ENCODE measurements at places on chromosomes 4 and X.

DNA sequence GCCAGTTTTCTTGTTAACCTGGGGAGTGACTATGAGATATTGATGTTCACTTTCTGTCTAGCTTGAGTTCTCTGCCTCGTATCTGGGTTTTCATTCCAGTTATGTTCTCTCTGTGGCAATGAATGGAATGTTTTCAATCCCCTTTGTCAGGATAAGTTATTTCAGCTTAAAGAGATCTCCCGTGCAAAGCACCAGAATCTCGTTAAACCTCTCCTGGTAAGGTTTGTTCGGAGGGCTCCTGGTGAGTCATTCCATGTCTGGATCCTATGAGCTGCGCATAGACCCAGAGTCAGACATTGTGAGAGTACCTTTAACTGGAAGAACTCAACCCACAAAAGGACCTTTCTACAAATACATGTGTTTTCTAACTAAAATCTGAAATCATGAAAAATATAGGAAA is 51.0 kb downstream of the KDR start:
- no peak for DNase-seq

- DNase-seq, result no peak
Observed at GRCh38 chr4:150904671-150905070, 110.4 kb downstream of the LRBA start.

GRCh38 chr4:128271551-128271950 is 16.1 kb downstream of the PGRMC2 start:
- no peak for DNase-seq

GRCh38 chr4:23161787-23162186 is 469.1 kb downstream of the GBA3 start:
- no peak for DNase-seq

- DNase-seq, result no peak
Observed at GRCh38 chrX:139877710-139878414, 55.0 kb downstream of the ATP11C start.

- DNase-seq, result no peak
Observed at GRCh38 chr4:83552083-83552482, 16.2 kb downstream of the GPAT3 start.

- no peak for DNase-seq
Observed at GRCh38 chr4:97978791-97979488, 164.3 kb downstream of the STPG2 start.

GRCh38 chrX:8126092-8126491 is 45.0 kb downstream of the VCX2 start:
- no peak for DNase-seq

DNA sequence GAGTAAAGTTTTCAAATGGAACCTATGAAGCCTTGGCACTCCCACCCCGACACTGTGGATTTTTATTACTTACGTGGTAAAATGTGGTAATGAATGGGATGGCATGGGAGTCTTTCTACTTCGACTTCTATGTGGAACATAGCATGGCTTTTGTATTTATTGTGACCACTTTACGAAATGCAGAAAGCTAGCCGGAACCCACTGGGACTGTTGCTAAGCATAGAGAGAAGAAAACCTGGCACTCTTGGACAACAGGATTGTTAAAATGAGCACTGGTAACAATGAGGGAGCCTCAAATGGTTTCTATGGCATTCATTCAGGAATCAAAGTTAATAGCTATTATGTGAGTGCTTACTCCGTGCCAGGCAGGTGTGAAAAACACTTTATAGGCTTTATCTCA is 113.3 kb downstream of the PDS5A start:
- no peak for DNase-seq

DNA sequence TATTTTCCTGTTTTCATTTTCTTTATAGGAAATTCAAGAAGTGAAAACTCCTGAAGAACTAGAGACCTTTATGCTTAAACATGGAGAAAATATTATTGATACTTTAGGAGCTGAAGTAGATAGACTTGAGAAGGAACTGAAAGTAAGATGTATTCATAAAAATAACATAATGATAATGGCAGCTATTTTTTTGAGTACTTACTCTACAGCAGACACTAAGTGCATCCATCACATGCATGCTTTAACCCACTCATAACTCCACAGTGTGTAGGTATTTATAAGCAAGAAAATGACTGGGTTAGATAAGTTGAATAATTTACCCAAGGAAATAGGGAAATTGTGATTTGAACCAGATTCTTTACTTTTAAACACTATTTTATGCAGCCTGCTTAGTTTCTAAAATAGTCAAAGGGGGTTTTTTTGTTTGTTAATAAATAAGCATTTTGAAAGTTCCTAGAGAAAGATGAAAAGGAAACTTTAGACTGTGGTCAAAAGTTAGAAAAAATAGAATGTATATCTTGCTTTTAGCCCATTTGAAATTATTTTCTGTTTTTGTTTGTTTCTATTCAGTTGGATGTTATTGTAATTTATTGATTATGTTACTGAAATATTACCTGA is 74.2 kb downstream of the BEND4 start:
- DNase-seq, result no peak

DNA sequence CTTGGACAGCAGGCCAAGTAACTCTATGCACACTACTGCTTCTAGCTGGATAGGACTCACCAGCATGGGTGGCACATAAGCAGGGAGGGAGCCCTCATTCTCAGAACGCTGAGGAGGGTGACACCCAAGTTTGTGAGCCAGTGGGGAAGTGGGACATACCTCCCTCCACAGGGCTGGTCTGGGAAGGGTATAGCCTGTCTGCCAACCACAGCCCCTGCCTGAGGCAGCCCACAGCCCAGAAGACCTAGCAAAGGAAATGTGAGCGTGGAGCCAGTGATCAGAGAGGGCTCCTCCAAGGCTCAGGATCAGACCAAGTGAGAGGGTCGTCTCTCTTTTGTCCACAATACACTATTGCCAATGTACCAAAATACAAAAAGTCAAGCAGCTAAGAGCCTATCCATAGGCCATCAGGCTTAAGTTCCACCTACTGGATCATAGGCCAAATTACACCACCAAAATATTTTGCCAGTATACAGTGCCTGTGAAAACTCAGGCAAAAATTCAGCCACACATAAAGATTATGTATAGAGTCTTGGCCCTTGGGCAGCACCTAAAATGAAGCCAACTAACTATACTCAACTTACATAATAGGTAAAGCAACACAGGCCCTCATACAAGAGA is 1203.1 kb downstream of the PCDH18 start:
- DNase-seq, result no peak

GRCh38 chr4:94976371-94977011 is 218.7 kb downstream of the BMPR1B start:
- no peak for DNase-seq

DNA sequence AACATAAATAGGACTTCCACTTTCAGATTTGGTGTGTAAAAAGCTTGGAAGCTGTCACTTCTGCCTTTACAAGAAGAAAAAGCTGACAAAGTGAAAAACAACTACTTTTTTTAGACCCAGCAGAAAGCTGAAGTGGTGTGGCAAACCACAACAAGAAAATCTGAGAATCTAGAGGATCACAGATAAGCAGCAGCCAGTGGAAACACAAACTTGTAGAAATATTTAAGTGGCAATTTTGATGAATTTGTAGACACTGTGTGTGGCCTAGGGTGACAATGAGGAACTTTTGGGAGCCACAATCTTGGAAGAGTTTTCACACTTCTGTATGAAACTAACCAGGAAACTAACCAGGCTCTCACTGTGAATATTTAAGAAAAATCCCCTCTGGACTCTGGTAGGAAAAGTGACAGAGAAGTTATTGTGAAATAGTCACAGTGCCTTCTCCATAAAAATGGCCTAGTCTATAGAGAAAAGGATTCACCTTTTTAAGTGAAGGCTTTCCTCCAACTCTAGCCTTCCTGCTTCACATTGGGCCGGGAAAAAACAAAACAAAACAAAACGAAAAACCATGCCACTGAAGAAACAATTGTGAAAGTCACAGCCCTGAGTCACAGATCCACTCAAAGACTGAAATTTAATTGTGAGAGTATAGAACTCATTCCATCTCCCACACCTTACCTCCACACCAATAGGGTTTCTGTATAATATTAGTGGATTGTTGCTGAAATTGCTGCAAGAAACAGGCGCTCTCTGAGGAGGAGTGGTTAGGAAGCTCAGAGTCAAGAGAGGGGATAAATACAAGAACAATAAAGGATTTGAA is 26.7 kb upstream of the GUCY1A1 start:
- DNase-seq, result no peak

GRCh38 chr4:82357640-82358039 is 16.2 kb downstream of the HNRNPD start:
- DNase-seq, result no peak

- no peak for DNase-seq
Observed at GRCh38 chrX:19613645-19614323, 98.5 kb upstream of the MAP3K15 start.

DNA sequence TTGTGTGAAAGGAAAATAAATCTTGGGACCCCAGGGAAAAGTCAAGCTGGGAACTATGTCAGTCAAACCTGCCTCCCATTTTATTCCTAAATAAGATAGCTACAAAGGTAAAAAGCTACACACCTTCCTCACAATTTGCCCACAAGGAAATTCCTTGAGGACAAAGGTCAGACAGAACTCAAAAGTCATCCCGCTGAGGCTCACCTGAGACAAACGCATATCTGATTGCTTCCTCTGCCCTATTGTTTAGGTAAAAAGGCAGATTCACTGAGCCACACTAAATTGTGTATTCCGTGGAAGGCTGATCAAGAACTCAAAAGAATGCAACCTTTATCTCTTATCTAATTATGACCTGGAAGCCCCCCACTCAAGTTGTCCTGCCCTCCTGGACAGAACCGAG is 58.7 kb upstream of the MAML3 start:
- no peak for DNase-seq

GRCh38 chr4:109385260-109385659 is 48.4 kb upstream of the SEC24B start:
- no peak for DNase-seq

- DNase-seq, result no peak
Observed at GRCh38 chr4:100062921-100063320, 112.8 kb upstream of the H2AZ1 start.

- no peak for DNase-seq
Observed at GRCh38 chrX:35150052-35150451, 207.5 kb downstream of the FAM47B start.

DNA sequence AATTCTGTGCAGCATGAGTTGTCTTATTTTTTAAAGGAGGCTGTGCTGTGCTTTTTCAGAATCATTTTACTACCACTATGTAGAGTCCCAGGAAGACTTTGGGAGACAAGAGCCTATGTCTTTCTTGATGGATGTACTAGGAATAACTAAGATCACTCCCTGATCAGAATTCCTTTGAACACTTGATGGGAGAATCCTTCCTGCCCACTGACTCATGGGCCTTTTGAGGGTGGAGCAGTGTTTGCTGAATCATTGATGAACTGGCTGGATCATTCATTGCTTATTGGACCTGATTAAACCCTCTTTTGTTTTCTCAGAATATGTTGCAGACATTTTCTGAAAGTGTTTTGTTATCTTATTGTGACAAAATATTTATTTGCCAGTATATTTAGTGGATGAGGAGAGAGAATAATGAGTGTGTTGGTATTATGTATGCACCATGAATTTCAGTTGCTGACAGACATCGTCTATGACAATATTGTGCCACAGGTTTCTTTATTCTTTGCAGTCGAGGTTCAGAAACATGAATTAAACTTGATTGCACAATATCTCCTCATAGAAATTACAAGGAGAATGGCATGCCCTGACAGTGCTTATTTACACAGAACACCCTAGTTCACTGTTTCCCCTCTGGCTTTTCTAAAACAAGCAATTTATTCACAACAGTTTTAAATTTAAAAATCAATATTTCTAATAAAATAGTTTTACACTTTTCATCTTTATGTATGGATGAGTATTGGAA is 36.3 kb downstream of the POU4F2 start:
- no peak for DNase-seq

DNA sequence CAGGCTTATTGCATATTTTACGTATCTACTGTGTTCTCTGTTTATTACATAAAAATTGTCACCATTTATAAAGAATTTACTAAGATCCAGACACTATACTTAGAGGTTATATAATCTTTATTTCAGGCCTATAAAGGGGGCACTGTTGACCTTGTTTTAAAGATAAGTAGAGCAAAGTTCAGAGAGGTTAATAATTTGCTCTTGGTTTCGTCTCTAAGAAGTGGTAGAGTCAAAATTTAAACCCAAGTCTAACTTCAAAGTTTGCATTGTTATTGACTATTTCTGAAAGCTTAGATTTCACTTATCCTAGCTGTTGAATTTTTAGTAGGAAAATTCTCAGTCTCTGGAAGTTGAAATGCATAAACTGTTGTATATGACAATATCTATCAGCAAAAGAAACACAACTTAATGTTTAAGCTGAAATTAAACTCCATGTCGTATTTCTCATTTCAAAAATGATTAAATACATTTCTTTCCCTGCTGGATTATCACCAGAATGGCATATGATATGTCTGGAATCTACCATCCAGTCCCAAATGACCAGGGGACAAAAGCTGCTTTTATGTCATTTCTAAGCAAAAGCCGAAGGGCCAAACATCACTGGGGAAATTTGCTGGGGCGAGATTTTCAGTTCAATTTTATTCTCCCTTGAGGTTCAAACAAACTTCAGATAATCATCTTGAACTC is 138.4 kb downstream of the SLC7A11 start:
- no peak for DNase-seq

GRCh38 chr4:132276185-132276584 is 872.9 kb upstream of the PCDH10 start:
- DNase-seq, result no peak

DNA sequence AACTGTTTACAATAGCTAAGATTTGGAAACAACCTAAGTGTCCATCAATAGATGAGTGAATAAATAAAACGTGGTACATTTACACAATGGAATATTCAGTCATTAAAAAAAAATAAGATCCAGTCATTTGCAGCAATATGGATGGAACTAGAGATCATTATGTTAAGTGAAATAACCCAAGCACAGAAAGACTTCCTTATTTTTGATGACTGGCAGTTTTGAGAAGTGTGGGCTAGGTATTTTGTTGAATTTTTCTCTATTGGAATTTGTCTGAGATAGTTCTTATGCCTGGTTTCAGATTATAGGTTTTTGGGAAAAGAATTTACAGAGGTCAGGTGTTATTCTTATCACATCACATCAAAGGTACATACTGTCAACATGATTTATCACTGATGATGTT is 293.8 kb upstream of the ARSJ start:
- DNase-seq, result no peak

DNA sequence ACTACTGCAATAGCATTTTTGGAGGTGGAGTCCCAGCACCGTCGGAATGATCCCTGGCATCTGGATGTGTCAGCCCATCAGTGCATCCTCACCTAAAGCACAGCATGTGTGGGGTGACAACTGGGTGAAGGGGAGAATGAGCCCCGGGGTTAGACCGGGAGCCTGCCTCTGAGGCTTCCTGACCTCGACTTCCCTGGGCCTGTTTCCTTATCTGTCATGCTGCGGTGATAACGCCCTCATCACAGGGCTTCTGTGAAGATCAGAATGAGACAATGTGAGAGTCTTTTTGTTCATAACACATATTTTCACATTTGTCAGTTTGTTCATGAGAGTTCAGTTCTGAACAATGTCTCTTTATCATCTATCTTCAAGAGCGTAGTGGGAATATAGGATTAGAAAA is 31.1 kb upstream of the PDLIM3 start:
- DNase-seq, result no peak

DNA sequence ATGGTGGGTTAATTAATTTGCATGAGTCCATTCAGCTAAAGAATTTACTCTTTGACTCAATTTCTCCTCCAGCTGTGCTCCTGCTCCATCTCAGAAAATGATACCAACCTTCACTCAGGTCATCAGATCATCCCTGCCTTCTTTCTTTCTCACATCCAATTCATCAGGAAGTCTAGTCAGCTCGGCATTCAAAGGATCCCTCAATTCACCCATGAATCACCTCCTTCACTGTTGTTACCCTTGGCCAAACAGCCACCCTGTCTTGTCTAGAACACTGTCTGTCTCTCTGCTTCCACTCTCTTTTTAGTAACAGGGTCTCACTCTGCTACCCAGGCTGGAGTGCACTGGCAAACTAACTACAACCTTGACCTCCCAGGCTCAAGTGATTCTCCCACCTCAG is 337.4 kb upstream of the SFRP2 start:
- DNase-seq, result no peak
